ENCODE measurements at places on chromosomes 16 and 17. TPM values are rescaled to one million over a fixed set of nuclear protein-coding genes. Genes with fewer than 3 reads are reported as not detected.

DNA sequence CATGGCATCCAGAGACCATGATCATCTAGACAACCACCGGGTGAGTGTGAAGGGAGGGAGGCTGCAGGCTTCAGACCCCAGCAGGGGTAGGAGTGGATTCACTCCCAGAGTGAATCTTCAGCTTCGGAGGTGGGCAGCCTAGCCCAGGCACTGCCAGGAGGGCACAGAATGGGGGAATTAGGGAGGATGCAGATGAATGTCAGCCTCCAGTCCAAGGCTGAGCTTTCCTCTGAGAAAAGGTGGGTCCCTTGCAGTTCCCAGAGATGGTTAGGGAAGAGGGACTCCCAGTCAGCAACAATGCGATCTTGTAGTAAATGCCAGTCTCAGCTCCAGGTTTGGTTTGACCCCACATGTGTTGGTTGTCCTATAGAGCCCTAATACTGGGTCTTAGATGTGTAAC lies 36.7 kb upstream of the POLR3E start:
- no peak for DNase-seq

- DNase-seq: no peak
Measured at GRCh38 chr17:52071712-52072111, 86.8 kb downstream of the CA10 start.

- peak; percentile 59 for DNase-seq
Measured at GRCh38 chr17:66474258-66474657, 171.8 kb downstream of the PRKCA start.

The TBX21 gene
- not detected for total RNA-seq

The MT1F gene
- total RNA-seq: 13.4 TPM

- DNase-seq: peak; percentile 88
Measured at GRCh38 chr17:9576521-9577372, at the start of gene CFAP52. Gene CFAP52, plus strand, starts transcription at chr17:9576642. Its CDS starts 54 bp downstream, at chr17:9576696.

All from H7 (cell line).